ENCODE measurements at places on chromosomes 2 and 18.

DNA sequence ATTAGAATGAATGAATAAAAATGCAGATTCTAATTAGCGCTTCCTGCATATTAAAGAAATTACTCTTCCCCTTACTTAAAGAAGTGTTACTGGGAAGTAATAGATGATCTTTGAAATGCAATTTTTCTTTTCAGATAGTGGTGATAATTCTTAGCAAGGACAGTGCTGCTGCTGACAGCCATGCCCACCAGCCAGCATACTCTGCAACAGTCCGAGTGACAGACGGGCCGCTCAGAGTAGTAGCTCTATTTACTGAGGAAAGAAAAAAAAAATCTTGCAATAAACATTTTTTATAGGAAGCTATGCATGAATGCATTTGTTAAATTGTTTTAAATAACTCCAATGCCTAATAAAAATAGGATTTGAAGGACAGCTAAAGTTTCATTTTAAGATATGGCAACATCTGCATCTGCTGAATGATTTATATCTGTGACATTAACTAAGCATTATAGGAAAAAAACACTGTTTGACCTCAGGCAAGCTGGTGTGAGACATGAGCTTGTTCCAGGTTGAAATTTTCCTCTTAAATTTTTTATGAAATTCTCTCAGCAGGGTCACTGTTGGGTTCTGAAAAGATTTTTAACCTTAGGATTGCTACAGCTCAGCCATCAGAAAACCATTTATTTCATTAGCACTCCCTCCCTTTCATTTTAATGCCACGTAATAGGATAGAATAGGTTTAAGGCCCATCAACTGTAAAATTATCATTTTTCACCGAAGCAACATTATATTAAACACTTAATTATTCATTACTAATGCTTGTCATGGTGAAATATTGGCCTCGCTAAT lies 393.8 kb downstream of the DCDC2C start:
- no peak for DNase-seq

GRCh38 chr2:151037434-151037833 lies 224.2 kb downstream of the RBM43 start:
- no peak for DNase-seq

GRCh38 chr2:28436525-28437051 lies 43.9 kb downstream of the FOSL2 start:
- no peak for DNase-seq

- no peak for DNase-seq
Measured at GRCh38 chr2:235365743-235366142, 128.1 kb upstream of the AGAP1 start.

DNA sequence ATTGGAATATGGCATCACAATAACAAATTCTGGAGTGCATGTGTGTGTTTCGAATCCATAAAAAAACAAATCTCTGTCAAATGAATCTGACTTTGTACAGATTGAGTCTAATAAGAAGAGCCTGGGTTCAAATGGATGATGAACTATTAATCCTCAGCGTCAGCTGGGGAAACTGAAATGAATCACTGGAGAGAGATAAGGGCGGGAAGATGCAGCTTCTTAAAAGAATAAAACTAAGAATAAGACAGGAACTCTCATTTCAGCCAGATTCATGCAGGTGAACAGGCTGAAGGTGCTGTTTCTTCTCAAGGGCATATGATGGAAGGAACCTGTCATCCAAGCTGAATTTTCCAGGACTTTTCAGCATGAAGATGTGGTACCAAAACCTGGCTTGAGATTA lies 202.6 kb upstream of the TRIB2 start:
- no peak for DNase-seq

DNA sequence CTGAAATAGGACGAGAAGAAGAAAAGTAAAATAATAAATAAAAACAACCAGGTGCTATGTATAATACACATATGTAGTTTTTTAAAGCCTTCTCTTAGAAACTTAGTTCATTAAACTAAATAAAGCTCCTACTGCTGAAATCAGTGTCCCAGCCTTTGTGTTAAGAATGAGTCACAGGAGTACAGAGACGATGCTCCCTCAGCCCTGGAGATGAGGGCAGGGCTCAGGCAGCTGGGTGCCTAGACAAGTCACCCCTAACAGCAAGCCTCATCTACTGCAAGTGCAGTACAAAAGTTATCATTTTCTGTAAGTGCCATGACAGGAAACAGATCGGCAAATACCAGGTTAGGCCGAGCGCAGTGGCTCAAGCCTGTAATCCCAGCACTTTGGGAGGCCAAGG lies 18.2 kb downstream of the KIDINS220 start:
- peak; percentile 52 for DNase-seq

- no peak for DNase-seq
Measured at GRCh38 chr2:170950221-170950761, 21.2 kb downstream of the GORASP2 start.

DNA sequence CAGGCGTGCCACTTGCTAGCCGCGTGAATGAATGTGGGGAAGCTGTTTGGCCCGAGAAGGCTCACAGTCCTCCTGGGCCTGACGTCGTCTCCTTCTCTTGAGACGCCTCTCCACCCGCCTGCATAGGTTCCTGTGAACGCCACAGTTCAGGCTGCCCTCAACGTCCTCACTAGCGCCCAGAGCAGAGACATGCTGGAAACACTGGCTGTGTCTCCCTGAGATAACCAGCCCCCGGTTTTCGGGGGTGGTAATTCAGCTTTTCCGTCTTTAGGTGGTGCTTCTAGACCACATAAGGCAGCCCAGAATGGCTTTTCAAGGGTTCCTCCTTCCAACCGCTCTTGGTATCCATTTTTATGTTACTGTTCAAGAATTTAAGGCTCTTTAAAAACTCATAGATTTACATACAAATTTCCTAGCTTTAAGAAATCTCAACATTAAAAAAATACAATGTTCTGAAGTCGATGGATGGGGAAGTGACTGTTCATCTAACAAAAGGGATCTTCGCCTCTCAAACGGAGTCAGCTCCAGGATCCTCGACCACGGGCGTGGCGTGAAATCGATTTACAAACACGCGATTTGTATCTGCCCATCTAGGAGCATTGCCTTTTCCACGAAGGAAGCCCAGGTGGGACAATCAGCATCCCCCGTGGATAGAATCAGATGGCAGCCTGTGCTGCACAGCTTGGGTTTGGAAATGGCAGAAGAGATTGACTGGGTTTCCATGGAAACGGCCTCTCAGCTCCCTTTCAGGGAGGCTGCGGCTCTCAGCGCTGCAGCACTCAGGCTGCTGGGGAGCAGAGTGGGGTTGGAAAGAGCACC lies 110.6 kb upstream of the PXDN start:
- peak; percentile 38 for DNase-seq

DNA sequence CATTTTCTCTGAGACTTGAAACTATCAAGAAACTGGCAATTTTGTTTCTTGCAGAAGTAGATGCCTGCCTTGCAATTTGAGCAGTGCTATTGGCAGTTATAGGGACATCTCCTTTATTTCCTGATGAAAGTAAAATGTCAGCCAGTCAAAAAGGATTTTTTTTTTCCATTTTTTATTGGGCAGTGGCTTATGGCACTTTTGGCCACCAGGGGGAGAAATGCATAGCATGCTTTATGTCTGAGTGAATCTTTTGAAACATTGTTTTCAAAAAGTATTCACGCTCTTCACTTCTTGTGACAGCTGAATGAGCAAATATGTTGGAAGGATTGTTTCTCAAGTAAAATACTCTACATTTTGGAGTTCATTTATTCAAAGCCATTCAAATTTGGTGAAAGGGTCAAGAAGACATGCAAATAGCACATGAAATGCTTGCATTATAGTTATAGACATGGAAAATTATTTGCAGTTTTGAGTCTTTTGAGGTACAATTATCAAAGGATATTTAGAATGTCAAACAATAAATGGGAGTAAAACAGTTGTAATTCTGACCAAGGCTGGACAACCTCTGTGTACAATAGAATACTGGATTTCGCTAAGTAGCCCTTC lies 491.0 kb downstream of the CDH2 start:
- DNase-seq: peak; percentile 59

- DNase-seq: no peak
Measured at GRCh38 chr2:20150806-20151571, 73.9 kb downstream of the SDC1 start.

- peak; percentile 42 for DNase-seq
Measured at GRCh38 chr2:28666496-28667184, 85.0 kb upstream of the PPP1CB start.

DNA sequence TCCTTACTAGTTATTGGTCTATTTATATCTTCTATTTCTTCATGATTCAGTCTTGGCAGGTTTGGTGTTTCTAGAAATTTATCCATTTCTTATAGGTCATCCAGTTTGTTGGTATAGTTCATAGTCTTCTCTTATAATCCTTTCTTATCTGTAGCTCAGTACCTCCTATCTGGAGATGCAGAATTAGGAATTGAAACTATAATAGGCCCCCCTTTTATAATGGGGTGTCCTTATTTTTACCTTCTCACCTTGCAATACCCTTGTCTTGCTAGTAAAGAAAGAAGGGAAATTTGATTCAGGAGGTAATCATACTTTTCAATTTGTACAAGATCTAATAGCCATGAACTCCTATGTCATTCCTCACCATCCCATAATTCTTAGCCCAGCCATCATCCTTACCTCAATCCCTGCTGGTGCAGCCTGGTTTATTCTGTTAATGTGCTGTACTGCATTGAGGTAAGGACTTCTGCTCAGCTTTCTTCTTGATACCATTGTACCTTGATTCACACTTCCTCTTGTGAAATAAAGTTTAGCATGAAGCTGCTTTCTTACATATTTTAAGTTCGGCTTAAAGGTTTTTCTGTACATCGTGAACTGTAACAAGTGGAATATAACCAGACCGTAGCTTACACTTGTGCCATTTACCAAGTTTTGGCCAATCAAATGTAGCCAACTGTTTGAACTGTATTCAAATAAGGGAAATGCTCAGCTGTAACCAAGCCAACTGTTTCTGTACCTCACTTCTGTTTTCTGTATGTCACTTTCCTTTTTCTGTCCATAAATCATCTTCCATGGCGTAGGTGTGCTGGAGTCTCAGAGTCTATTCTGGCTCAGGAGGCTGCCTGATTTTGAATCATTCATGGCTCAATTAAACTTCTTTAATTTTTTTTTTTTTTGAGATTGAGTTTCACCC lies 40.1 kb upstream of the PTH2R start:
- DNase-seq: no peak

- no peak for DNase-seq
Measured at GRCh38 chr2:69493268-69493667, 56.0 kb upstream of the NFU1 start.

GRCh38 chr2:149161481-149162225 lies 123.2 kb downstream of the LYPD6B start:
- DNase-seq: no peak

- no peak for DNase-seq
Measured at GRCh38 chr2:155980941-155981560, 351.5 kb downstream of the NR4A2 start.

DNA sequence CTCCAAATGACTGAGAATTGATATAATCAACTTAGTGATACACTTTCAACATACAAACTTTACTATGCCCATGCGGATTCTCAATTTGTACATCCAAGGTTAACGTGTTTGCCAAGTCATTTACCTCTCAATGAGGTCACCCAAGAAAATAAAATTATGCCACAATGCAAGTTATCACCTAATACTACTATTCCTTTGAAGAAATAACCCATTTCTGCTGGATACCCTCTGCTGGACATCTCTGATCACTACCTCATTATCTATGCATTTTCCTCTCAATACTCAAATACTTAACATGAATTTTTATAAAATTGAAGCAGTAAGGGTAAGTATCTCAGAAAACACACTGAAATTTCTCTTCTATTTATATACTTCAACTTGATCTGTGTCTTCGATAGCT lies 12.7 kb downstream of the HNRNPLL start:
- DNase-seq: no peak

- peak; percentile 17 for DNase-seq
Measured at GRCh38 chr2:158969162-158969714, 798 bp downstream of the TANC1 start.

DNA sequence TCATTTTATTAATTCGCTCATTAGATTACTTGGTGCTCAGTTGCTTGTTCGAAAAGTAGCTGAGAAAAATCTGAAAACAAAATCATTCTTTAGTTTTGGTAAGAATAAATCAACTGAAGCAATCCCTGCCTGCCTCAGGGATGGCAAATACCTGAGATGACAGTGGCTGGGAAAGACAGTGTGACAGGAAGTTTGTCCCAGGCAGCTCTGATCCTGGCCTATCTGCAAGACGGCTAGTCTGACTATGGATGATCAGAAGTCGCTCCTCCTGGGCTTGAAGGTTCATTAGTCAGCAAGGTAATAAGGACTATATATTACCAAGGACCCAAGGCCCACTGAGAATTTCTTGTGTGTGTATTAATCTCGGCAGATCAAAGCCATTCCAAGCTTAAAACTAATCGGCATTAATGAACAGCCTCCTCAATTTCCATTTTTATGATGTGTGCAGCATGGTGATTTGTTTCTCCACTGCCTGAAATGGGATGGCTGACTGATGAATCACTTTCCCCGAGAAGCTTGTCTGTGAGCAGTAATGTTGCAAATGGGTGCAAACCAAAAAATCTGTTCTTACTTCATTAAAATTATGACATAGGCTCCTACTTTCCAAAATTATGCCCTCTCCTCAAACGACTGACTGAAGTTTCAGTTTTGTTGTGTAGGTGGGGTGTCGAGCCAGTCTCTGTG lies 199.9 kb downstream of the ACTR3 start:
- no peak for DNase-seq

- peak; percentile 67 for DNase-seq
Measured at GRCh38 chr2:190088917-190089316, 26.4 kb upstream of the MSTN start.
